ENCODE measurements at places on chromosomes 2 and 18.

GRCh38 chr2:127235082-127235702 is 15.1 kb upstream of the CYP27C1 start:
- no peak for DNase-seq

- no peak for DNase-seq
Observed at GRCh38 chr18:57054891-57055290, 92.0 kb upstream of the BOD1L2 start.

DNA sequence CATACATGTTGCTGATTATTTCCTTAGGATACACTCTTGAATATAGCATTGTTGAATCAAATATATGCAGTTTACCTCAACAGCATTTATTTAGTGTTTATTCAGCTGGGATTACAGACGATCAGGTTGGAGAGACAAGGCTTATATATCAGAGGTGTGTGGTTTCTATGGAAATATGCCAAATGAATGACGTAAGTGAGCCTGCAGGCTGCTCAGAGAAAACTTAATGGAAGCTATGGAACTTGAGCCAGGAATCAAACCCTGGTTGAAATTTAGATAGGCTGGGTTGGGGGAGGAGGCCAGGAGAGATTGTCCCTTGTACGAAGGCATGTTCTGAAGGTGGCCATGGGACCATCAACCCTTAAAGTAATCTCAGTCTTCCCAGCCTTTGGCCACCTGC is 79.5 kb downstream of the INPP4A start:
- DNase-seq, result no peak

DNA sequence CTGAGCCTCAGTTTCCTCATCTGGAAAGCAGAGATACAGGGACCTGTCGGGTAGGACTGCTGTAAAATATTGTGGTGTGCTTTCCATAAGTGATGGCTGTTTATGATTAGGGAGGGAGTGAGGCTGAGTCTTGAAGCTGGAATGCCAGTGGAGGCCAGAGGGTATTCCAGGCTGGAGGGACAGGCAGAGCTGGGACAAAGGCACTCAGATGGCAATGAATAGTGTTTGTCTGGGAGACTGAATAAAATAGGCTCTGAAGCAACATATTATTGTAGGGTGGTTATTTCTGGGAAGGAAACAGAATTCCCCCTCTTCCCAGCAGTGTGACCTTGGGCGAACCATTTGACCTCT is 120.7 kb downstream of the INHBB start:
- no peak for DNase-seq

DNA sequence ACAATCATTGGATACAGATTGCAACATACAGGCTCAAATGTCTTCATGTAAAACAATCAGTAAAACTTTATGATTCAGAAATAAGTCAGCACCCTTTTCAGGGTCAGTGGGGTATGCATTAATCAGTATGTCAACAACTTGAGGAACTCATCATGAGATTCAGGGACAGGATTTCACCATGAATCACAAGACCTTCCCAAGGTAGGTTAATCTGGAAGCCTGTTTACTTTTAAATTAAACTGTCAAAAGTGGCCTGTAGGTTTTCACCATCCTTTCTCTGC is 104.8 kb downstream of the SP100 start:
- DNase-seq, result no peak

All from stimulated activated naive CD4-positive, alpha-beta T cell treated with Interleukin-2 at 50 U/mL for 16 hours (primary cell).